Activated CD8-positive, alpha-beta memory T cell treated with anti-CD3 and anti-CD28 coated beads, Interleukin-2, amount 50 U/mL, for 48 hours (primary cell): ENCODE measurements at places on chromosomes 3 and 15.

DNA sequence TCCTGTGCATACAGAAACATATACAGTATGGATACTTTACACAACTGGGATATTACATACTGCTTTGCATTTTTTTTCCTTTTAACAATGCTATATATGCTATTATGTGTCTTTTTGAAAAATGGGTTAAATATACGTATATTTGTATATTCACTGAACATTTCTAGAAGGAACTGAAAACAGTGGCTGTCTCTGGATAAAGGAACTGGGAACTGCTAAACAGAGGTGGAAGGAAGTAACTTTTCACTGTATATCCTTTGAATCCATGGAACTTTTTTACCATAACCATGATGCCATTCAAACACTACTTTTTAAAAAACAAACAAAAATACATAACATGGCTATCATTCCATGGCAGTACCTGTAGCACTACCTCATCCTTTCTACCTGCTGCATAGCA is 1.8 kb downstream of the MTFMT start:
- no peak for DNase-seq

DNA sequence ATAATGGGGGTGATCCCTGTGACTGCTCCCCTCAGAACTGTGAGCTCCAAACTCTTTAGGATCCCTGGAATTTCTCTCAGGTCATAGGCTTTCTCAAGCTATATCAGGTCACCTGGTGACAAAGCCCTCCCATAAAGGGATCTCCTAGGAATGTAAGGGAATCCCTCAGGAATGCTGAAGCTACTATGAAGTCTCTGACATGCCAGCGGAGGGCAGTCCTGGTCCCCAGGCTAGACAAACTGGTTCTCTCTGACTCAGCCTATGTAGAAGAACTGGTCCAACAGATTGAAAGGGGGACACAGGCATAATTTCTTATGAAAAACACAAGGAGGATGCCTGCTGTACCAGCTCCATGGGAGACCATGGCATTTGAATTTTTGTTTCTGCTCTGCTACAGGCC is 6.7 kb downstream of the LPCAT4 start:
- DNase-seq = no peak

DNA sequence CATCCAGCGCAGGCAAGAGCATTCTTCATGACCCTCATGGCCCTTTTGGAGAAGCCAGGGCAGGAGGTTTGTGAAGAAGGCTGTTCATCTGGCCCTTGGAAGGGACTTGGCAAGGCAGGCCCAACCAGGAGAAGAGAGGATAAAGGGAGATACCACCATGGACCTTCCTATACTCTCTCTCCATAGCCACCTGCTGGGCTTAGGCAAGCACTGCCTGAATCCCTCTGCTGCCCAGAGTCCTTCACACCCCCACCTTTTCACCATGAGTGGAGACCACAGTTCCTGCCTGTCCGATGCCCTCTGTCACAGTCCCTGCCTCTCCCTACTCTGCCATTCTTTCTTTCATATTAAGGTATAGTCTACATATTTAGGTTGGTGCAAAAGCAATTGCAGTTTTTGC is 10.6 kb upstream of the SFMBT1 start:
- DNase-seq = no peak

GRCh38 chr3:116155841-116156240 is 289.4 kb downstream of the LSAMP start:
- DNase-seq = no peak

DNA sequence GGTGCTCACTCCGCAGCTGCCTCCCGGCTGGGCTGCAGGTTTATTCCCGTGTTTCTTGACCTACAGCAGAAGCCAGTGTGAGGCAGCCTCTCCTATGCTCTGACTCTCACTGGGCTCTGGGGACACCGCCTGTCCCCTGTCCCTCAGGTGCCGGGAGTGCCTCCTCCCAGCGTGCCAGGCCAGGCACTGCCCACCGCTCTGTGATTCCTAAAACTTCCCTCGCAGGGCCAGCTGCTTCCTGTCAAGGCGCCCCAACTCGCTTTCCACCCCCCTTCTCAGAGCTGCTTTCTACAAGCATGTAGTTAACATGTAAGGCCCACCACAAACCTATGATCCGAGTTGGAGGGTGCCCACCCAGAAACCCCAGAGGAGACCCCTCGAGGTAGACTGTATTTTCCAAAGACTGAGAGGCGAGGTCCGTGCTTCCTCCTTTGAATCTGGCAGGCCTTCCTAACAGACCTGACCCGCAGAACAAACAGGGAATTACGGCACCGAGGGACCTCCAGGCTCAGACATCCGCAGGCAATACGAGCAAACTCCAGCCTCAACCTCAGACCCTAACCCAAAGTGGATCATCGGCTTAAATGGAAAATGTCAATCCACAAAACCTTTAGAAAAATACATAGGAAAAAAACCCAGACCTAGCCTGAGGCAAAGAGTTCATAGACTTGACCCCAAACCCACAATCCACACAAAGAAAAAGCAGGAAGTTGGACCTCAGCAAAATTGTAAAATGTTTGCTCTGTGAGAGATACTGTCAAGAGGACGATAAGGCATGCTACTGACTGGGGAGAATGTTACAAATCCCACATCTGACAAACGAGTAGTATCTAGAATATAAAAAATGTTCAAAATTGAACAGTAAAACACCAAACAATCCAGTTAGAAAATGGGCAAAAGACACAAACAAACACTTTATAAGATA is 121.3 kb upstream of the IQSEC1 start:
- no peak for DNase-seq

- no peak for DNase-seq
Observed at GRCh38 chr15:63045465-63045840, 2.9 kb downstream of the TPM1 start.

GRCh38 chr3:100526613-100527346 is 34.4 kb downstream of the TMEM45A start:
- no peak for DNase-seq

DNA sequence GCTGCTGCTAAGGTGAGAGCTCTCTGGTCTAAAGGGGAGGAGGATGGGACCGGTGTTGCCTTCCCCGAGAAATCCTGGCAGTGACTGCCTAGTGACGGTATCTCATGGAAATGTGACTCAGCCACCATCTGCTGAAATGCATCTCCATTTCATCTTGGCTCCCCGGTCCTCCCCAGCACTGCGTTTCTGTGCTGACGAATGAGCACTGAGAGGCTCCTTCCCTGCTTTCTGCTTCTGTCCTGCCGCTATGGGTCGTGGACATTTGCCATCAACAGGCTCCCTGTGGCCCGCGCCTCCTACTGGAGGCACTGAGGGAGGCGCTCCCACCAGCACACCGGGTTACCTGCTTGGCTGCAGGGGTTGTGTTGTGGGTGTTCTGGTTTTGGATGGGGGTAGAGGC is 13.5 kb upstream of the SEC13 start:
- DNase-seq = no peak

- DNase-seq = no peak
Observed at GRCh38 chr3:21991061-21991460, 240.1 kb upstream of the ZNF385D start.

DNA sequence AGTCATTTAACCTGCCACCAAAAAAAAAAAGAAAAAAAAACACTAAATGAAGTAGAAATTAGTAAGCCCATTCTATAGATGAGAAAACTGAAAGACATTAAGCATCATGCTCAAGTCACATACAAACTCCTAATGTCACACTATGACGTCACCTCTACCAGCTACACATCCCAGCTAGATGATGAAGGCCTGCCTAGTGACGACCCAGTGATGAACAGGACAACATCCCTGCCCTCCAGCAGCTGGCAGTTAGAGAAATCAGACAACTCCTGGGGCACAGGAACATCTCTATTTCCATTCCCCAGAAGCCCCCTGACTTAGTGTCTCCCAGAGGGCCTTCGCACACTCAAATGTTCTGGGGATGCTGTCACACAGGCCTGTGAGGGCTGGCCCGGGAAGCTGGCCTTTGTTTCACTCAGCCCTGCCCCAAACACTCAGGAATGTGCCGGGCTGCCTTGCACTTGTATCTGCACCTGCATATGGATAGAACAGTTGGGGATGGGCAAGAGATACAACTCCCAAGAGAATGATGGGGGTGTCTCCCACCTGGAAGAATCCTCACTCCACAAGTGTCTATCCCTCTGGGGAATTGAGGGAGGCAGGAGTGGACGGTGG is 7.0 kb upstream of the HAPLN3 start:
- no peak for DNase-seq

GRCh38 chr15:68364028-68364659 is 67.8 kb downstream of the ITGA11 start:
- DNase-seq = no peak

GRCh38 chr15:39165020-39165706 is 415.7 kb upstream of the THBS1 start:
- no peak for DNase-seq

- no peak for DNase-seq
Observed at GRCh38 chr3:62084558-62084957, 288.8 kb downstream of the FEZF2 start.
